CD4-positive, alpha-beta memory T cell (primary cell): ENCODE measurements at places on chromosomes 5 and 9. TPM values are rescaled to one million over a fixed set of nuclear protein-coding genes. Genes with fewer than 3 reads are reported as not detected.
A peak's percentile ranks its signal among the peaks of the same experiment; 100 is the strongest.

GRCh38 chr5:41918105-41918504 lies 7.0 kb upstream of the FBXO4 start:
- DNase-seq, result no peak
- no peaks in the 10 kb centered on the region for H3K4me1 ChIP-seq
- peaks cover 23% of the 10 kb centered on the region for H3K36me3 ChIP-seq
- H3K27ac ChIP-seq, result no peak overlapping the region
- no peak overlapping the region for H3K4me3 ChIP-seq

GRCh38 chr9:134348404-134349155 lies 22.3 kb downstream of the RXRA start:
- peaks cover 6% of the 10 kb centered on the region for H3K4me1 ChIP-seq
- H3K27ac ChIP-seq, result no peak overlapping the region
- H3K4me3 ChIP-seq, result no peak overlapping the region
- no peaks in the 10 kb centered on the region for H3K36me3 ChIP-seq
- DNase-seq, result no peak
- H3K27me3 ChIP-seq, result no peaks in the 10 kb centered on the region

GRCh38 chr5:38672059-38672788 lies 115.8 kb upstream of the LIFR start:
- H3K4me1 ChIP-seq, result no peaks in the 10 kb centered on the region
- H3K4me3 ChIP-seq, result no peak overlapping the region
- H3K36me3 ChIP-seq, result no peaks in the 10 kb centered on the region
- no peak for DNase-seq
- peaks cover 4% of the 10 kb centered on the region for H3K27me3 ChIP-seq

DNA sequence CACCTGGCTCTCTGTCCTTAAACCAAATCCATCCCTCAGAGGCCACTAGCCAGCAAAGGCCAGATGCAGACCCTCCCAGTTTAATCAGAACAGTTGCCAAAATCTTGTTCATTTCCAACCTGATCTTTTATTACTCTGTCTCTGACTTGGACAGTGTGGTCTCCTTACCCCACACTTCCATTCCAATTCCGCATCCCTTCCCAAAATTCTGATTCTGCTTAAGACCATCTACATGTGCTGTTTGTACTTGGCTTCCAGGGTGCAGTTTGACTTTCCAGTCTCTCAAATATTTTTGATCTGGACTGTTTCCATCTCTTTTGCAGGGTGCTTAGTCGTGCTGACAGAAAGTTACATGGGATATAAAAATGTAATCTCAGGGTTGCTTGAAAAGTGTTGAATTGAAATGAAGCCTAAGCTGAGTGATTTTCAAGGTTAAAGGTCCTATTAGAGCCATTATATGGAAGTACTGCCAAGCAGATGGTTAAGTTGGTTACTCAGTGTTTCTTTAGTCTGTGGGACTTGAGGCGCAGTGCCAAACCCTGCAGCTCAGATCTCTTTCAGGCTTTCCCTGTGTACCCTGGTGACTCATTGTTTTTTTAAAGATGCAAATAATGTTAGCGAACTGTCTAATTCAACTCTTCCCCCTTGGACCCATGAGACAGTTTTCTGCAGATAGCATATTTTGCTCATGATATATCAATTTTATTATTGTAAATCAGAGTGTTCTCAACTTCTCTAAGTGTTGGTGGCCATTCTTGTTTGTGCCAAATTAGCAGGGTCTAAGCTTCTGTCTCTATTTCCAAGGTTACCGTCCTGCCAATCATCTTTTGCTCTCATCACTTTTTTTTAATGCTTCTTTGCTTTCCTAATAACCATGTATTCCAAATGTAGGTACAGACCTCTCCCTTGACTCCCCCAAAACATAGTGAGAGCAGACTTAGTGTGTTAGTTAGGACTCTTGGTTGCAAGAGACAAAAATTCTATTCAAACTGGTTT lies 18.2 kb upstream of the DCP2 start:
- H3K4me3 ChIP-seq, result no peak overlapping the region
- no peaks in the 10 kb centered on the region for H3K27me3 ChIP-seq
- no peak overlapping the region for H3K27ac ChIP-seq
- no peak for DNase-seq
- H3K4me1 ChIP-seq, result peaks cover 12% of the 10 kb centered on the region

- H3K27ac ChIP-seq, result no peak overlapping the region
- no peaks in the 10 kb centered on the region for H3K27me3 ChIP-seq
- H3K4me1 ChIP-seq, result peaks cover 28% of the 10 kb centered on the region
- no peak overlapping the region for H3K4me3 ChIP-seq
- no peak for DNase-seq
Observed at GRCh38 chr9:98172604-98173003, 19.8 kb downstream of the CORO2A start.

DNA sequence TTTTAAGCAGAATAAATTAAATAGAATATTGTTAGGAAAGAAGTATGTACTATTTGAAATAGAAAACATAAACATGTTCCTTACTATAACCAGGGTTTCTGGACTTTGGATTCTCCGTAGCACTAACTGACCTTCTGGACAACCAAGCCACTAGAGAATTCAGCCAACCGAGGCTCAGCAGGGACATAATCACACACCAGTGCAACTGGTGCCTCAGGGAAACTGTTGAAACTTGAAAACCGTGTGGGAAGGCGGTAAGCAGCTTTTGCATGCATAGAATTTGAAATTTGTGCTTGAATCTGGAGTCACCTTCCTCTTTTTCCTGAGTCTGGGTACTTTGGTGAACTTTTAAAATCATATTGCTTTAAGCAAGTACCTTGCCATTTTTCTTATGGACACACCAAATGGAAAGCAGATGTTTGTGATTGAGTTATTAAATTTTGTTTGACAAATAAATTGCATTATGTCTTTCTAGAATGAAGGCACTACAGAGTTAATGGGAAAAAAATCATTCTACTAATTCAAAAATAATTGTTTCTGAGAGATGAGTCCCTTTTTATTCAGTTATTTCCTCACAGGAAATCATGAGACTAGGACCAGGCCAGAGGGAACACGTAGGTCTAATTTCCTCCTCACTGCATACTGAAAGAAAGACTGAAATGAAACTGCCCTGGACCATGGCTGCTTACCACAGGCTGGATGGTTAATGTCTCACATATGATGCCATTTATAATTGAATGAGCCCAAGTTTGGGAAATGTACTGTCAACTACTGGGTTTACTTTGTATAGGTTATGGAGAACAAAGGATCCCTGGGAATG lies 20.6 kb upstream of the SCAMP1 start:
- no peaks in the 10 kb centered on the region for H3K27me3 ChIP-seq
- DNase-seq, result no peak
- no peak overlapping the region for H3K27ac ChIP-seq
- H3K4me3 ChIP-seq, result no peak overlapping the region
- no peaks in the 10 kb centered on the region for H3K36me3 ChIP-seq

DNA sequence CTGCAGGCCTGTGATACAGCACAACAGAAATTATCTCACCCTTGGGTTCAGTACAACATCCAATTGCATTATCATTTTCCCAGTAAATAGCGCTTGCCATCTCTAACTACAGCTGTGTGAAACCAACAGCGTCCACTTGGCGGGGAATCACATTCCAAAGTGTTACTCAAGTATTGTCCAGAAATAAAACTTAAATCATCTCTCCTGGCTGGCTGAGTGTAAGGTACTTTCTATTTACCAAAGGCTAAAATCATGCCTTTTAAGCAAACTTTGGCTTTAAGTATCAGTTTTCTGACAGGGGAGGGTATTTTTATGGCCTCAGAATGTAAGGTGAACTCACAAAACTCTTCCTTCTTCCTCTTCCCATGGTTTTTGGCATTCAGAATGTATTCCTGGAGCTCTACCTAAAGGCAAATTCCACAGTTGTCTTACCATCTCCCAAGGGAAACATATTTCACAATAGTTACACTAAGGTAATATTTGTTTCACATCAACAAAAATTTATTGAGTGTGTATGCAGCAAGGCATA lies 205.6 kb upstream of the MPDZ start:
- no peak overlapping the region for H3K27ac ChIP-seq
- no peak for DNase-seq
- H3K4me1 ChIP-seq, result no peaks in the 10 kb centered on the region
- no peak overlapping the region for H3K4me3 ChIP-seq
- H3K36me3 ChIP-seq, result no peaks in the 10 kb centered on the region

DNA sequence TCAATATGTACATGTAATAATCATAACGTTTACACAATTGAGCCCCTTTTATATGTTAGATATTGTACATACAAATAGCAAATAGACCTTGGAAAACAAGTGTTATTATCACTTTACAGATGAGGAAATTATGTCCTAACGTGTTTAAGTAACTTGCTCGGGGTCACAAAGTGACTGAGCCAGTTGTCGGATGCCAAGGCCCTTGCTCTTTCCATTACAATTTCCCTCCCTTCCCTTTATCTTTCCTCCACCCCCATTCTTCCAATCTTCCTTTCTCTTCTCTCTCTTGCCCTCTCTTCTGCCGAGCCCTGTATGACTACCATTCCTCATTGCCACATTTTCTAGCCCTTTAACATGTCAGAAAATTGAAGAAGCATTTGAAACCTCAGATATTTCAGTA lies 34.4 kb upstream of the RAD23B start:
- DNase-seq, result no peak
- no peaks in the 10 kb centered on the region for H3K27me3 ChIP-seq
- H3K4me3 ChIP-seq, result no peak overlapping the region

DNA sequence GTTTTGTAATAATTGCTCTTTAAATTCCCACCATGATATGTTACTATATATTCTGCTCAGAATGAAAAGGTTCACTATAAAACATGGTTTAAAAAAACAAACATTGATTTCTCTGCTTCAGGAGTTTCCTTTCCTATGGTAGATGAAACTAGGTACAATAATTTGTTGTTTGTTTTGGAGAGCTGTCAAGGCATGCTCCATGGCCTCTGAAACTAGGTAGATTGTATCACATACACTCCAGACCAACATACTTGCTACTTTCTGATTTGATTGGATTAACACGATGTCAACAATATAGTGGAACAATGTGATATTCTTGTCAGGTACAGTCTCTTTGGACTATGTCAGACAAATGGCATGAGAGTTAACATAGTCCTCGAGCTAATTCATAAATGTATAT lies 452.7 kb upstream of the CDH9 start:
- H3K36me3 ChIP-seq, result no peaks in the 10 kb centered on the region
- no peak for DNase-seq
- no peaks in the 10 kb centered on the region for H3K27me3 ChIP-seq
- H3K4me1 ChIP-seq, result no peaks in the 10 kb centered on the region
- H3K27ac ChIP-seq, result no peak overlapping the region

DNA sequence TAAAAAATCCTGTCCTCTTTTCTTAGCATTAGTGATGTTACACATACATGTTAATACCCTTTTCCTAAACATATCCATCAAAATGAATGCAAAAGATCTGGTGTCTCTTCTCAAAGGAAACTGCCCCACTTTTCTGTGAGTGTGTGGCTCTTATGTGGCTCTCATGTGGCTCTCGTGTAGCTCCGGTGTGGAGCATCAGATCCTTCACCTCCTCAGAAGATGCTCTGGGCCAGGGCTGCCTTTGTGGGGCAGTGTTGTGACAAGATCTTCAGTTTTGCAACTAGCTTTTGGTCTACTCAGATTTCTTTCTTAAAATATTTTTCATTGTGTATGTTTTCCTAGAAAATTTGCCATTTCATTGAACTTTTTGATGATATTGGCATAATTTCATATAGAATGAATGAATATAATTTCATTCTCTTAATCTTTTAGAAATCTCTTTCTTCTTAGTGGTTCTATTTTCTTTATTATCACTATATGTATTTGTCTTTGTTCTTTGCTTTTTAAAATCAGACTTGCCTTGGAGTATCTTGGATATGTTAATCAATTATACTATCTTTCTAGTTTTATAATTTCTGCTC lies 19.4 kb downstream of the GARNL3 start:
- peaks cover 4% of the 10 kb centered on the region for H3K27me3 ChIP-seq
- H3K27ac ChIP-seq, result no peak overlapping the region
- no peaks in the 10 kb centered on the region for H3K4me1 ChIP-seq
- peak; percentile 3 for DNase-seq

DNA sequence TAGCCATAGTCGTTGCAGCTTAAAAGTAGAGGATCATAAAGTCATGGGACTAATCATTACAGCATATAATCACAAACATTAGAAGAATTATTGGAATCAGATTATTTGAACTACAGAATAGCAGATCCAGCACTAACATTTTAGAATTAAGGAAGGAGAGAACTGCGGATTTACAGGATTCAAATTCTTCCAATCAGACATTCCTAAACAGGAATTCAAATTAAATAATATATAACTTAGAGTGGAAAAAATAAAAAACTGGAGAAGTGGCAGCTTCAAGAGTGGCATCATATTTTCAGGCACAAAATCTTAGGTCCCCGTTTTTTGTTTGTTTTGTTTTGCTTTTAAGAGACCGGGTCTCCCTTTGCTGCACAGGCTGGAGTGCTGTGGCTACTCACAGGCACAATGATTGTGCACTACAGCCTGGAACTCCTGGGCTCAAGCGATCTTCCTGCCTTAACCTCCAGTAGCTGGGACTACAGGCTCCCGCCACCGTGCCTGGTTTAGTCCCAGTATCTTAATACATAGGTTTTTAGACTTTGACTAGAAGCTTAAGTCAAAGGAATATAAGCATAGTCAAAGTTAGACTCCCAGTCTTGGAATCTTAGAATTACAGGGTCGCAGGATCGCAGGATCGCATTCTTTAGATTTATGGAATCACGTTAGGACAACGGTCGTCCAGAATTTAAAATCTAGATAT lies 2.1 kb upstream of the FOXE1 start:
- H3K36me3 ChIP-seq, result no peaks in the 10 kb centered on the region
- no peak overlapping the region for H3K27ac ChIP-seq
- H3K4me3 ChIP-seq, result no peak overlapping the region
- H3K27me3 ChIP-seq, result peaks cover 56% of the 10 kb centered on the region

DNA sequence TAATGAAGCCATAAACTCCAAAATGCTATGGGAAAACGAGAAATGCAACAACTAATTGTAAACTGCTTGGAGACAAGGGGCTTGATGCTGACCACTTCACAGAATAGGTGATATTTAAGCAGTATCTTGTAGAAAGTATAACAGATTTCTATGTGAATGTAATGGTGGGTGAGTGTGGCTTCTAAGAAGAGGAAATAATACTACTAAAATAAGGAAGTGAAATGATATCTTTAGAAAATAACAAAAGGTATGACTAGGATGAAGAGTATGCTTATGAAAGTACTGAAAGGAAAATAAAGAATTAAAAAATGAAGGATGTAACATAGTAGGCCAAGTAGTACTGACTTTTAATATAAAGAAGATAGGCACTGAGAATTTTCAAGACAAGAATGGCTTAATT lies 94.2 kb downstream of the AGTPBP1 start:
- no peak overlapping the region for H3K4me3 ChIP-seq
- H3K4me1 ChIP-seq, result no peaks in the 10 kb centered on the region
- DNase-seq, result no peak
- H3K36me3 ChIP-seq, result peaks cover 10% of the 10 kb centered on the region
- no peak overlapping the region for H3K27ac ChIP-seq
- H3K27me3 ChIP-seq, result no peaks in the 10 kb centered on the region

- no peaks in the 10 kb centered on the region for H3K27me3 ChIP-seq
- H3K4me1 ChIP-seq, result no peaks in the 10 kb centered on the region
- no peak for DNase-seq
- H3K4me3 ChIP-seq, result no peak overlapping the region
Observed at GRCh38 chr9:135550344-135550918, 4.5 kb downstream of the OBP2A start.

- peaks cover 7% of the 10 kb centered on the region for H3K4me1 ChIP-seq
- no peak overlapping the region for H3K27ac ChIP-seq
- no peak for DNase-seq
- no peaks in the 10 kb centered on the region for H3K27me3 ChIP-seq
- H3K4me3 ChIP-seq, result no peak overlapping the region
- H3K36me3 ChIP-seq, result no peaks in the 10 kb centered on the region
Observed at GRCh38 chr5:132049559-132049958, 10.9 kb upstream of the IL3 start.

The MSANTD3 gene
- 6.0 TPM for polyA plus RNA-seq

The TAS2R1 gene
- polyA plus RNA-seq, result 0.14 TPM

The PCDHB11 gene
- not detected for polyA plus RNA-seq

The GFM2 gene
- polyA plus RNA-seq, result 9.7 TPM

The SEMA4D gene
- 49.5 TPM for polyA plus RNA-seq
